ENCODE measurements at places on chromosomes 3 and 15.

DNA sequence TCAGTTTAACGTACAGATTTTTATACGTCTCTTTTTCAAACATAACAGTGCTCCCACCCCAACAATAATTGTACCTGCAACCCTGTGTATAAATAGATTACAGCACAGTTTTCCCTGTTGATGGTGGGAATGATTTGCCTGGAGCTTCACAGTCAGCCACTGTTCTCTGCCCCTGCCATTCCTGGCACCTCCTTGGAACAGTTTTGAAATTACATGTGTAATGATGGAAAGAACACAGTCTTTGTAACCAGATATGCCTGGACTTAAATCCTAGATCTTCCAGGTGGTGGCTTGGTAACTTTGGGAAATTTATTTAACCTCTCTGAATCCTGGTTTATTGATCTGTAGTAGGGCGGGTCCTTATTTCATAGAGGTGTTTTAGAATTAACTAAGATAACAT is 27.0 kb downstream of the CRYBG3 start:
- no peak for DNase-seq

GRCh38 chr15:39860200-39860599 is 59.9 kb downstream of the GPR176 start:
- no peak for DNase-seq

- DNase-seq, result no peak
Observed at GRCh38 chr3:150760431-150761200, 2.4 kb downstream of the SIAH2 start.

DNA sequence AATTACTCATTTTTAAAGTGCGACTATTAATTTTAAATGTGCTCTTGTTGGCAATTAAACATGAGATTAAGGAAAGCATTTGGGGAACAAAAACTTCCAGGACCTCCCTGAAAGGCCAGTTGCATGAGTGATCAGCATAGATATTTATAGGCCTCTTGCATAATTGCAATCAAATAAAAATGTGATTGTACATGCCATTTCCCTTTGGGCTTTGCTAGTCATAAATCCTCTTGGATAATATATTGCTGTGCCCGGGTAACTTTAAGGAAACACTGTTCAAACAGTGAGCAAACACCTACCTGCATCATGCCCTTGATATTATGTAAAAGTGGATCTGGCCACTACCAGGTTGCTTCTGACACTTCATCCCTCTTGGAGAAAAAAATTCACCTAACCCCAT is 239.1 kb downstream of the MCTP2 start:
- DNase-seq, result no peak

DNA sequence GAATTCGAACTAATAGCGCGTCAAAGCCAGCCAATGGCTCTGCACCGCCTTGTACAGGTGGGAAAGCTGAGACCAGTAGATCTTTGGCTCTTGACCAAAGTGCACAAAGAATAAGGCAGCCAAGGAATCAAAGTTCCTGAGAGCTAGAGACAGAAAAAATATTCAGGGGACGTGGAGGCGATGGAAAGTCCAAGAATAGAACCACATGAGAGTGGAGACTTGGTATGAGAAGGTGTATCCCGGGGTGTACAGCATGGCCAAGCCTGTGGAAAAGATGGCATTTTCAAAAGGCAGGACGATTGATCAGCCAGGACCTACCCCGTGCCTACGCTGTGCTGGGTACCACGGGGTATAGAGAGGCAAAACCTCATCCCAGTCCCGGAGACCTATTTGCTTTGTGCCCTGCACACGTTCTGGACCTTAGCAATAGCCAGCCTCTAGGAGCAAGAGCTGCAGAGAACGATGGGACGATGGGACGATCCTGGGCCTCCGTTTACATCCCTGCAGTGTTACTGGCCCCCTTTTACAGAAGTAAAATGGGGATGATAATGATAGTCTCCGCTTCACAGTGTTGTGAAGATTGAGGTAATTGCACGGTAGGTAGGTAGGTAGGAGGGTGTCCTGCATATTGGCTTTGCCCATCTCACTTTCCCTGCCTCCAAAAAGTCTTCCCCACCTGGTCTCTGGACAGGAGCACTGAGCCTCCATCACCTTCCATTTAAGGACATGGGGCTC is 583 bp upstream of the RBSN start:
- peak; percentile 38 for DNase-seq

- peak; percentile 96 for DNase-seq
Observed at GRCh38 chr15:63122002-63122875, 578 bp downstream of the LACTB start.

GRCh38 chr3:113626503-113627371 is 69.7 kb downstream of the USF3 start:
- DNase-seq, result peak; percentile 81

- no peak for DNase-seq
Observed at GRCh38 chr15:99105514-99106341, 848 bp downstream of the SYNM start.

DNA sequence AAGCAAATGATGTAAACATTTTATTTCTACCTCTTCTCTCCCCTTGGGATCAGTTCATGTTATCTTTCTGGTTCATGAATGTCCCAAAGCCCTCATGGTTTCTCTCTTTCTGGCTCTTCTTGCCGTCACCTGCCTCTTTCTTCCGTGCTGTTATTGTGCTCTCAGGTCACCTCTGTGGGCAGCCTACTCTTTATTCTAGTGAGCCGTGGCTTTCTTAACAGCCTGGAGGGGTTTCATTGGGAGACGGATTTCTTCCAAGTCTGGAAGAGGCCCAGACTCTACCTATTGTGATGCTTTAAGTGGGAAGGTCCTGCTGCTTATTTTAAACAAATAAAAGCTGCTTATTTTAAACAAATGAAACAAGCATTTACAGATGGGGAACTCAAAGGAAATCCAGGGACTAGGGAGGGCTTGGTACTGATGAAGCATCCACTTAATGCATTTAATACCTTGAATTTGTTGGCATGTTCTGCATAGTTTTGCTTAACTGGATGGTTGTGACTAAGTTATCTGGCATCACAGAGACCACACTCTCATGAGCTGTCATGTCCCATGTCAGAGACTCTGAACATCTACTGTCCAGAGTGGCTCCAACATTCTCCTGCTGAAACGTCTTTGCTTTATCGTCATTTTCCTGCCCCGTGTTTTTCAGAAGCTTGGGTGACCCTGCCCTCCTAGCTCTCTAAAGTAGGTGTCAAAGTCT is 443.3 kb downstream of the GABRG3 start:
- peak; percentile 35 for DNase-seq

DNA sequence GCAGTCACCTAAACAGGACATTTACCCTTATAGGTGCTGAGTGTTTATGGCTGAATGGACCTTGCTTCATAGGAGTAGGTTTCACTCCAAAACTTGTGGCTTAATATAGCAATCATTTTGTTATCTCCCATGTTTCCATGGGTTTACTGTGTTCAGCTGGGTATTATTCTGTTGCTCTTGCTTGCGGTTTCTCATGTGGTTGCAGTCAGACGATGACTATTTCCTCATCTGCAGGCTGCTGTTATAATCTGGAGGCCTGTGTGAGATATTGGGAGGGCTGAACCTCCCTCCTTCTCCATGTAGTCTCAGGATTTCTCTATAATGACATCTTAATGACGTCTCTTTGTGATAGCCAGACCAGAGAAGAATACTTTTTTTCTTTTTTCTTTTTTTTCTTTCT is 98.1 kb downstream of the ZPLD1 start:
- DNase-seq, result no peak

- DNase-seq, result no peak
Observed at GRCh38 chr3:99561056-99561455, 77.3 kb upstream of the COL8A1 start.

DNA sequence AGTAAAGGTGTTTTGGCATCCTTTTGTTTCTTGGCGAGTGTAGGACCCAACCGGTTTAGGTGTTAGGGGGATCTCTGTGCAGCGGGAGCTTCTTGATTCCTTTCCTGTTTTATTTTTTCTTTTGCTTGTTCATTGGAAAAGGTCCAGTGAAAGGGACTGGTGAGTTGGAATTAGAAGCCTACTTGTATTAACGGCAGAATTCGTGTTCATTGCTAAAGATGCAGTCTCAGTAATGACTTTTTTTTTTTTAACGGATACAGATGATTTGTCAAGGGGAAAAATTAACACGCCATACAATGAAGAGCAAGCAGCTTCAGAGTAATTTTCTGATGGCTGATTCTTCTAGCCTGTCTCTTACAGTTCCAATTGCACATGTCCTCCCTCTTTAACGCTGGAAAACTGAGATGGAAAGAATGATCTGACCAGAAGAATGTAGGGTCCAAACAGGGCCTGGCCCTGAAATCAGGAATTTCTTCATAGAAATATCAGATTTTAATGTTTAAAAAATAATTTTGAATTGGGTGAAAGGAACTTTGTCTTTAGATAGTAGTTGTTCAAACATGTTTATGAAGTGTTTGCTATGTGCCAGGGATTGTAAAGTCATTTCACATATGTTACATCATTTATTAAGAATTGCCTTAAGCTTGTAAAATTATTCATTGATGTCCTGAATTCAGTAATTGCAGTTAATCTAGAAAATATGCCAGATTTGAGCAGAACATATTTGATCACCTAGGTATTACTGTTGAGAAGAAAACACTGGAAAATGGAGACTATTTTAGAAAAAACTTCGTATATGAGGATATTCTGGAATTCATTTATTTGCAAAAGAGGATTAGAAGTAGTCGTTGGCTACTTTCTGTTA is 1.4 kb downstream of the MAPK6 start:
- no peak for DNase-seq

DNA sequence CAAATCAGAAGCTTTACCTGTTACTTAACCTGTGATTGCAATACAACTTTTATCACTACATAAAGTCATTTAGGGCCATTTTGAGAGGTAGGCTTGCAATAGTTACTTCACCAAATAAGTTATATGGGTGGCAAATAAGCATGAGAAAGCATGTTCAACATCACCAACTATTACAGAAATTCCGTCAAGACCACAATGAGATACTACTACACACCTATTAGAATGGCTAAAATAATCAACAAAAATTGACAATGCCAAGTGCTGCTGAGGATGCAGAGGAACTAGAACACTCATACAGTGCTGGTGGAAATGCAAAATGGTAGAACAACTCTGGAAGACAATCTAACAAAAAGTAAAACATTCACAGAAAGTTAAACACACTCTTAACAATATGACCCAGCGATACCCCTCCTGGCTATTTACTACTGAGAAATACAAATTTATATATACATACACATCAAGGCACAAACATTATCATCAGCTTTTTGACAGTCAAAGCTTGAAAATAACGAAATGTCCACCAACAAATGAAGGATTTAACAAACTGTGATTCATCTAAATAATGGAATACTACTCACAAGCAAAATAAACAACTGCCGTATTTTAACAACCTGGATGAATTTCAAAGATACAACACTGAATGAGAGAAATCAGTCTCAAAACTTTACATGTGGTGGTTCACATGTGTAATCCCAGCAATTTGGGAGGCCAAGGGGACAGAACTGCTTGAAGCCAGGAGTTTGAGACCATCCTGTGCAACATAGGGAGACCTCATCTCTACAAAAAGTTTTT is 82.9 kb downstream of the MYO9A start:
- no peak for DNase-seq

Data from urothelium cell line (cell line).